ENCODE measurements at places on chromosomes 4 and X.

- no peak for DNase-seq
Observed at GRCh38 chrX:112636951-112637581, 42.7 kb downstream of the LHFPL1 start.

- DNase-seq: no peak
Observed at GRCh38 chr4:53775381-53775780, 184.1 kb upstream of the LNX1 start.

- DNase-seq: no peak
Observed at GRCh38 chrX:106901781-106902219, 1.3 kb downstream of the RIPPLY1 start.

GRCh38 chrX:18981124-18981807, 2.6 kb downstream of the PHKA2 start:
- no peak for DNase-seq

- no peak for DNase-seq
Observed at GRCh38 chr4:137601934-137602333, 69.6 kb upstream of the PCDH18 start.

DNA sequence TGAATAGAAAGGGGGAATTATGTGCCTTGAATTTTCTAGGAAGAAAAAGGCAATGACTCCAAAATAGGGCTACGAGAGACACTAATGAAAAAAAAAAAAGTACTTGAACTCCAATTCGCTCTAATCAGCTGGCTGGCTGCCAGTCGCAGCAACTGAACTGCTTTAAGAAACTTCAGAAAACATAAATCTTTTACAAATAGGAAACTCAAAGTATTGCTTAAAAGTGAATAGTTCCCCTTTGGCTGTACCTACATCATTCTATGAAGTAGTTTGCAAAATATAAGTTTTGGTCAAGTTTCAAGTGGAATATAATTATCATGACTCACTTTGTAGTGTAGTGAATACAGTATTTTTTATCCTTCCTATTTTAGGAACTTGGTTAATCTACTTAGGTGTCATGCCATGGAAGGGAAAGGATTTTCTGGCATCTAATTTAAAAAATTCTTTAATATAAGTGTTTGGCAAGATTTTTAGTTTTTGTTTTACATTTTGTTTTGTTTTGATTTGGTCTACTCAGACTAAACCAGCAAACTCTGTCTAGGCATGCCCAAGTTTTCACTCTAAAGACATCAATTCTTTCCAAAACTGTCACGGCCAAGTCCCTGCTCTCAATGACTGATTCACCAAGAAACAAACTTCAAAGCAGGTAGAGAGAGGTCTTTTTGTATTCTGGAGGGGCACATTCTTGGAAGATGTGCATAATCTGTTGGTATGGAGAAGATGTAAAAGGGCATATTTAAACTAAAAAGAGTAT, 382.4 kb upstream of the GALNT7 start:
- no peak for DNase-seq

GRCh38 chrX:69089203-69089602, 76.0 kb downstream of the PJA1 start:
- no peak for DNase-seq

DNA sequence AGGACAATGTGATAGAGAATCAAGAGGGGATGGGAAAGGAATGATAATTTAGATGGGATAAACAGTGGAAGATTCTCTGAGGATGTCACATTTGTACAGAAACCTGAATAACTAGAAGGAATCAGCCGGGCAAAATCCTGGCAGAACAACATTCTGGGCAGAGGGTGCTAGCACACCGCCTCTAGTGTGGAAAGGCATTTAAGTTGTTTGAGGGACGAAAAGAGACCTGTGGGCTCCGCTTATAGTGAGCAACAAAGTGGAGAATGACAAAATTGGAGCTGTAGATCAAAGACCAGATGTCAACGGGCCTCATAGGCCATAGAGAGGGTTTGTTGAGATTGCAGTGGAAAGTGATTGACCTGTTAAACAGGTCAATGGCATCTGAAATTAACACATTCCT, 596.0 kb upstream of the SLIT2 start:
- no peak for DNase-seq

GRCh38 chr4:170887396-170887795, 797.6 kb upstream of the AADAT start:
- DNase-seq: no peak

DNA sequence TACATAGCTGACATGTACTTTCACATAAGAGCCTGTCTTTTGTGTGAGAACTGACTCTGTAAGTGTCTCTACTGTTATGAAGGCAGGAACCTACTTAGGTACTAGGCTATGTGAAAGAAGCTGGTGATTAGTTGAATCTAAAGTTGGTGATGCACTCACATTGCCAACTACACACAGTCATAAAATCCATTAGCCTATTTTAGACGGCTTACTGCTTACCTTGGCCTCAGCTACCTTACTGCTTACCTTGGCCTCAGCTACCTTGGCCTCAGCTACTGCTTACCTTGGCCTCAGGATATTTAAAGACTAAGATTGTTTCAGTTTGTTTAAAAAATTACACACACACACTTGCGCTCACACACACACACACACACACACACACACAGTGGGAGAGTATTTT, 549.7 kb downstream of the IL1RAPL1 start:
- no peak for DNase-seq

- DNase-seq: no peak
Observed at GRCh38 chr4:108029731-108030130, 40.0 kb downstream of the HADH start.

- no peak for DNase-seq
Observed at GRCh38 chr4:35520059-35520458, 724.3 kb downstream of the ARAP2 start.

DNA sequence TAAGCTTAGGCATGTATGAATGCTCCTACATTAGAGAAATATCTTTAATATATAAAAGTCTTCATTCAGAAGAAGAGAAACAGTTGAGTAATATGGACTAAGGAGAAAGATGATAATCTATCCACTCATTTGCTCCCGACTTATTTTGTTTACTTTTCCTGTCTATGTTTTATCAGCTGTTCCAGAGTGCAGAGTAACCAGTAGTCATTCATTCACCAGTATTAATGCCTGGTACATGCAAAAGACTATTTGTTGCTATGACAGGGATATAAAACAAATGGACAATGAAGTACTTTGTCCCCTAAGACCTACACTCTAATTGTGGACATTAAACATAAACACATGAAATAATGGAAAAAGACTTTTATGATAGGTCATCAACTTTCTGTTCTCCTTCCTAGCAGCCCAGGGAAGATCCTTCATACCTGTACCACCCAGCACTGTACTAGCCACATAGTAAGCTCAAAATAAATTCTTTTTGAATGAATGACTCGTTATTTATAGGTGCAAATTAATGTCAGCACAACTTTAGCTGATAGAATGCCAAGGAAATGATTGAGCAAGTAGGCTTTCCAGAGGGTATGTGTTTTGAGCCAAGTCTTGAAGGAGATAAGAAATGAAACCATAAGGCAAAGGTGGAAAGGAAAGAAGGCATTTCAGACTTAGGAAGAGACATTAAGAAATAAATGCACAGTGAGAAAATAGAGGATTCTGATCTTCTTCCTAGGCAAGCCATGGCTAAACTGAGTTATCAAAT, 45.0 kb upstream of the IL13RA1 start:
- no peak for DNase-seq

DNA sequence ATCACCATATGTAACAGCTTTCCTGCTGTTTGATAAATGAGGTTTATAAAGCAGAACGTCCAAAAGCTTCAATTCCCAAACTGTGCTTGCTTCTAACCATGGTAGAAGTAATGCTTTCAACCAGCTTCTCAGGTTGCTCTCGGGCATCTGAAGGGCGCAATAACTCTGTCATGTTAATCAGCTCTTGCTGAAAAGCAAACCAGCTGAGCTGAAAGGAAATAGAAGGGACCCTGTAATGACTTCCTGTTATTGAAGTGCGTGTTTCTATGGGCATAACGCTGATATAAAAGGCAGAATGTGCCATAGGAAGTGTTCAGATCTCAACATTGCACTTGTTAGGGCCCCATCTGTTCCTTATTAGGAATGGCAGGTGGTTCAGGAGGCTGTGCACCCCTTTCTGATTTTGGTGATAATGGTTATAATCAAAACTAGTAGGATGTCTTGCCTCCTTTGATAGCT, 21.2 kb downstream of the HERC3 start:
- peak; percentile 35 for DNase-seq

DNA sequence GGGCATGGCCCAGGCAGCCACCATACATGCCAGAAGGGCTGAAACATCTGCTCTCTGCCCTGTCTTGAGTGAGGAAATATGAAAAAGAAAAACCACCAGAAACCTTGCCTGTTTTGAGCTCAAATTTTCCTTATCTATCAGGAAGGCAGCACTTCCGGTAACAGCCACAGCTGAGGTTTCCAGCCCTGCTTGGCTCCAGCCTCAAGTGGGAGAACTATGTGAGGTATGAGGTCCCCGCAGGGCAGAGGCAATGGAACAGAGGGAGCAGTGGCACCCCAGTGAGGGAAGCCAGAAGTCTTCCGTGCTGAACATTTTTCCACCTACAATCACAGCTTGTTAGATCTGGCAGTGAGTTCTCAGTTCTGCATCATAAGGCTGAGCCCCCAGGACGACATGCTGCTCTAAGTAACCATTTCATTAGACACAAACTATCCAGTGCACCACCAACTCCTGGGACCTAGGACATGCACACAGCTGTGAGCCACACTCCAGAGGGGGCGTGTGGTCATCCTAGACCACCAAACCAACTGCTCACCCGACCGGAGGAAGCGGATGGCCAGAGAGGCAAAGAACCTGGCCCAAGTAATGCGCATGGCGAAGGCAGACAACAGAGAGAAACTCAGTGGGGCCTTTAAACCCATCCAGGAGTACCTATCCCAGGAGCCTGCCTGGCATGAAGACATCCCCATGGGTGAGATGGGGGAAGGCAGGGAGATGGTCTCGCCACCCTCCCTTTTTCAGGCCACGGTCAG, 22.6 kb downstream of the WDR1 start:
- no peak for DNase-seq

GRCh38 chrX:111881715-111882114, 5.7 kb downstream of the TRPC5OS start:
- DNase-seq: no peak

DNA sequence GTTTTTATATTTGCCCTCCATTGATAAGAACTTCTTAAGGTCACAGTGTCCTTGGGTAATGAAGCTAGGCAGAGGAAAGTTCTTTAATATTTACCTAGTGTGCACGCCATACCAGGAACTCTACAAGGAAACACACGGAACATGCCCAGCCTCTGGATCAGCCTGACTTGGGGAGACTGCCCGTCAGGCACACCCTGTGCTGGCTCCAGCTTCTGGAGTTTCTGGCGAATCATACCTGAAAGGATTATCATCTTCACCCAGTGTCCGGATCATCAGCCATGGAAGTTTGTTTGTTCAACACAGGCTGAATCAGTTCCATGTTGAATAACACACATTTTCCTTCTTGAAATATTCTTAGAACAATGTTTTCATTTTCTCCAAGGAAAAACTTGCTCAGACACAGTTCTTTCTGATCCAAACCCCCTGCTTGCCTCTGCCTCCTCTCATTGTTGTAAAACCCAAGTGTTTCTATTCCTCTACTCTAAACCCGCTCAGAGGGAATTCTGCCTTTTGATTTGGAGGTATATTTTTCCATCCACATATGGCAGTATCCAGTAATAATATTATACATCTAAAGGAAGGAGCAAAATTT, 176.7 kb downstream of the SHROOM3 start:
- DNase-seq: no peak

DNA sequence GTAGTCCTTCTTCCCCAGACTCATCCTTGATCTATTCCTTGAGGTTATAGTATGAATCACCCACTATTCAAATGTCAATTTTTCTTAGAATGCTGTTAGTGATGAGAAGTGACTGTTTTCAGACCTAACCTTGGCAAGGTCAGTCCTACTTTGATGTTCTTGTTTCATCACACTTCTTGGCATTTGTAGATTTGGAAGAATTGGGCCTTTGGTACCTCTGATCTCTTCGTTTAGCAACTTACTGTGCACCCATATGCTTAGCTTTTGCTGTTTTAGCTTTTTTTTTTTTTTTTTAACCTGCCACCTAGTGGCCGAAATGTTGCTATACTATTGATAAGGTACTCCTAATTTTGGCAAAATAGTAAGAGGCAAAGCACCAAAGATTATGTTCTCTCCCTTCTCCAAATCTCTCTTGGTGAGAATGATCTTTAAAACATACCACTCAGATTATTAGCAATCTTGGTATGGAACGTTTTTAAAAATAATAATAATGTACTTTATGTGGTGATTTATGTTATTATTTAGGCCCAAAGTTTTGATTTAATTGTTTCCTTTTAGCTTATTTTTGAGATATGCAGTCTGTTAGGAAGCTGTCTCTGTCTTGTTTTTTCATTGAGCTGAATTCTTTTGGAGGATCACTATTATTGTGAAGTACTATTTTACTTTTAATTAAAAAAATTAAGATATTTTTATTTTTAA, 16.6 kb downstream of the DCK start:
- no peak for DNase-seq

- DNase-seq: no peak
Observed at GRCh38 chrX:84064814-84065213, 123.2 kb downstream of the RPS6KA6 start.

GRCh38 chr4:121794505-121795188, 6.5 kb upstream of the EXOSC9 start:
- no peak for DNase-seq

DNA sequence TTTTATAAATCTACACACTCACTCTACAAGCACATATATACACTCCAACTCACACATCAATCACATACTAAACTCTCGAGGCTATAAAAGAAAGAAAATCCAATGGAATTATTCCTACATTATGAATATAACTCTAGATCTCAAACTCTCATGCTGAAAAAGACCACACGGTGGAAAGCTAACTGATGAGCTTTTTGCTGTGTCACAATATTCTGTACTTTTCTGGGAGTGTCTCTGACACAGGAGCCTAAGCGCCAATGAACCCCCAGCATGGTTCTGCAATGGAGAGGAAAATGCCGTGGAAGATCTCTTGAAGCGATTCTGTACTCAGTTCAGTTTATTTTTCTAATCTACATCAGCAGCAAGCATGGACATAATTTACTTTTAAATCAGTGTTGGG, 124.2 kb upstream of the ETNPPL start:
- no peak for DNase-seq

DNA sequence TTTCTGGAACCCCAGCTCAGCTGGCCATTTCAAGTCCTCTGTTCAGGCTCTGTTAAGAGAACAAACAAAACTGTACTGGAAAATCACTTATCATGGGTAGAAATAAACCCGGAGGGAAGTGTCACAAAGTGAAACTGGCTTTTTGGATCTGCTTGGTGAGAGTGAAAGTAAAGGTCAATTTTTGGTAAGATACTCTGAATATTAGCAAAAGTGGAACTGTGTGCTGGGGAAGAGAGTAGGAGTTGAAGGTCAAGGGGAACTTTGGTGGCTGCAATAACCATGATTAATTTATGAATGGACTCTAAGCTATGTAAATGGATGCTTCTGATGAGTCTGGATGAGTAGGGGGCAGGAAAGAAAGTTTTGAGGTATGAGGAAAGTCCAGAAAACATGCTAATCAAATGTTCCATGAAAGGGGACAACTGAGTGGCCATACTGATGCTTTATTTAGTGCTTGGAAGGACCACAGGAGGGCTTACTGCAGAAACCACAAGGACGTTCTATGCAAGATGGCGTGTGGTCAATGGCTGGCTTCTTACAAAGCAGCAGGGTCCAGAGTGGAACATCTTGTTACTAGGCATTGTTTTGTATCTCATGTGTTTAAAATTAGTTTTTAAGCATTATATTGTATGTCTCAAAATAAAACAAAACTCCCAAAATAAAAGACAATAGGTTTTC, 36.8 kb upstream of the TNIP3 start:
- no peak for DNase-seq

Data from NCI-H2029 treated with DMSO at 0.1 percent for 48 hours (cell line).